Fibroblast of skin of scalp (primary cell): ENCODE measurements at places on chromosomes 16 and 17.

GRCh38 chr17:82458885-82459424 is 414 bp downstream of the NARF start:
- DNase-seq, result no peak

- no peak for DNase-seq
Observed at GRCh38 chr17:29177541-29177870, 2.7 kb downstream of the MYO18A start.

DNA sequence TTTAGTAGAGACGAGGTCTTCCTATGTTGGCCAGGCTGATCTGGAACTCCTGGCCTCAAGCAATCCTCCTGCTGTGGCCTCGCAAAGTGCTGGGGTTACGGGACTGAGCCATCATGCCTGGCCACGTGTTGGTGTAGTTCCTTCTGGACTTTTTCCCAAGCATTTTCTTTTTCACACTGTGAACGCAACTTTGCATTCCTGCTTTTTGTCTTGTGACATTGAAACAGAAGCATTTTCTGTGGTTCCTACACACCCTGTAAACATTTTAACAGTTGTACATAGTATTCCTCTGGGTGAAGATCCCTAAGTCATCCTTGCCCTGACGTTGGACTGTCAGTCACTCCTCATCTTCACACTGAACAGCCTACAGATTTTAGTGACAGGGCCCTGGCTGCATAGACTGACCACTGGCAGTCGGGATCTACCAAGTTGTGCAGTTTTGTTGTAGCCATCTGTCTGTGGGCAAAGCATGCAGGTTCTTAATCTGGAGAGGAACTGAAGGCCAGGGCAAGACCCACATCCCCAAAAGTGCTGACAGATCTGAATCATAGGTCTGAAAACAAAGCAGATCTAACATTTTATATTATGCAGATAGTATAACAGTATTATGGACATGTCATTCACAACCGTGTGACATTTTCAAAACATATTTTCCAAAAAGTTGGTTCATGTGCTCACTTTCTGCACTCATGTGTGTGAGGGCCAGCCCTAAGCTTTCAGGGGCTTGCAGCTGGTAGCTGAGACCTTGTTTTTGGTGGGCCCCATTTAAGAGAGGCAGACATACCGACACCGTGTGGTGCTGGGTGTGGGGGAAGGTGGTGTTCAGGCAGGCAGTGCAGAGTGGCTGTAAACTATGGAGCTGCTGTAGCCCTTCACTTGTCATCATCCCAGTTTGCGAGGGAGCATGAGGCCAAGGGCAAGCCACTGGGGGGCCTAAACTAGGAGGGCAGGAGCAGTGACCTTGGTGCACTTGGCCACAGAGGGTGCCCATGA is 59.9 kb downstream of the EPN2 start:
- no peak for DNase-seq

GRCh38 chr16:53297477-53297876 is 136.8 kb upstream of the RBL2 start:
- DNase-seq, result no peak

GRCh38 chr16:65510241-65510640 is 388.4 kb upstream of the CDH11 start:
- DNase-seq, result no peak

DNA sequence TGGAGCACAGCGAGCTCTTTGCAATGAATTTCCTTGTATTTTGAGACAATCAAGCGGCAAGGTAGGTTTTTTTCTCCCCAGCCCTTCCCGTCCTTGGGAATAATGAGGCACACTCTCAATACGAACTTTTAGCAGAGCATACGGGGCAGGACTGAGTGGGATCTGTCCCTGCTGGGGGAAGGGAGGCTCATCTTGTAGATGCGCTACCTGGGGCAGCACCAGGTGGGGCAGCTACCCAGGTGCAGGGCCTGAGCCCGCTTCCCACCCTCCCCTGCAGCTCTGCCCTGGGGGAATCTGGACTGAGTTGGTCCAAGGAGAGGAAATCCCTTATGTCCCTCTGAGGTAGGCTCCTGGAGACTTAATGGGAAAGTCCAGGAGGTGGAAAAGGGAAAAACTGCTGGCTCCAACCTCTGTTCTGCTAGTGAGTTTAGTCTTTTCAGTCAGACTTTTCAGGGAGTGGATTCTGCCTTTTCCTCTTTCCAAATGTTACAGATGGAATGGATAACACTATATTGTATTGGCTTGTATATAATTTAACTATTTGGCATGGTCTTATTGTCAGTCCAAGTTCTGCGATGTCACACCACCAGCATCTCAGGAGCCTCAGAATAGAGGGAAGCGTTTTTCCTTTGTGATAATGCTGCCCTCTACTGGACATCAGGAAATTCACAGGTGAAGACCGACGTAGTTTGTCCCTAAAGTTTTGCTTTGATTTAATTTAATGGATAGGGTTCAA is 9.6 kb upstream of the CES1 start:
- DNase-seq, result peak; percentile 51

DNA sequence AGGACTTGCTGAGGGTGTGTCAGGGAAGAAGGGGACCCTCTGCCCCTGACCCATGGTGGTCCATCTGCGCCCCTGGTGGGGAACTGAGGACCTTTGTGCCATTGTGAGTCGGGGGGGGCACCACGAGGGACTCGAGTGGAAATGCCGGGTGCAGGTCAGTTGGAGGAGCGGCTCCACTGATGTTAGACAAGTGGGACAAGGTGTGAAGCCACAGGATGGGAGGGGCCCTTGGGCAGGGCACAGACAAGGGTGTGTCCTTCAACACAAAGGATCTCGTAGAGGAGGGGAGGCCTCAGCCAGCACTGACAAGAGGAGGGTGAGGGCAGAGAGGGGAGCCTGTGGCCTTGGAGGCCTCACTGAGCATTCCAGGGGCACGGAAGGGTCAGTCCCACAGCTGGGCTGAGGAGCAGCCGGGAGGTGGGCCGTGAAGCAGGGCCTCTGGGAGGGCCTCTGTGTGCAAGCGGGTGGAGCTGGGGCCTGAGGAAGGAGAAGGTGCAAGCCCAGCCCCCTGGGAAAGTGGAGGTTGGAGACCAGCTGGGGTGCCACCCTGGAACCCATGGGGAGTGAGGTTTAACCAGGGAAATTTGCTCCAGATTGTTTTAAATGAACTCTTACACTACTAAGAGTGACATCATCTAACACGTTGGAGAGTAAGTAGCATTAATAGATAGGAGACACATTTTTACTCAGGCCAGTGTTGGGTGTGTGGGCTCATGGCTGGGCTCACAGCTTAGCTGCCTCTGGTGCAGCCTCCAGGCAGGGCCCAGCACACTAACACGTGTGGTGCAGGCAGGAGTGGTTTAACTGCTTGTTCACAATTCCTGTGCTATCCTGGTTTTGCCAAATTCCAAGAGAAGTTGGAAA is 27.9 kb downstream of the NARF start:
- DNase-seq, result no peak

GRCh38 chr16:3188675-3188924 is 596 bp downstream of the OR1F1 start:
- DNase-seq, result no peak

GRCh38 chr17:38463451-38463858 is 35.2 kb downstream of the ARHGAP23 start:
- no peak for DNase-seq

GRCh38 chr17:17309356-17309755 is 6.2 kb downstream of the NT5M start:
- no peak for DNase-seq

GRCh38 chr17:43992641-43993040 is 11.8 kb upstream of the NAGS start:
- DNase-seq, result no peak

DNA sequence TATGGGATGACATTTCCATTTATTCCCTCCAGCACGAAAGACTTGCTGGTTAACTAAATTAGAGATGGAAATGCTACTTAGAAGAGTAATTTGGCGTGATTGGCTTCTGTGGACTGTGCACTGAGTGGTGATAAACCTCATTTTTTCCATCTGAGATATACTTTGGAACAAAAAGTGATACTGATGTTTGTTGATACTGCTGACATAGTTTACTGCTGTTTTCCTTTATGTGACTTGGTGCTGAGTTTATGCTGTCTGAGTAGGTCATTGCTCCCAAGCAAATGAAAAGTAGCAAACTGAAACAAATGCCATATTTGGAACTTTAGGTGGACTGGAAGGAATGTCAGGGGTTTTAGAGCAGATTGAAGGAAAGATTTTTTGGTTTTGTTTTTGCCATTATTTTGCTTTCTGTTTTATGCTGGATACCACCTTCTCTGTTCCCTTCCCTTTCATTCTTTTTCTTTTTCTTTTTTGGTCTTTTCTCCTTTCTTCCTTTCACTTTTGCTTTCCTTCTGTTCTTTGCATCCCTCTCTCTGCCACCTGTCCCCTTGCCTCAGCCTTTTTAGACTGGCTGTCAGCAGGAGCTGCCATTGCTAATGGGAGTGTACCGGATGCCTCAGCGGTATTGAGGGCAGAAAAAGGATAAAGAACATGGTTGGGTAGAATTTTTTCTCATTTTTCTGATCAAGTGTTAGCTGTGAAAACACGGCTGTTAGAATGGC is 41.8 kb downstream of the NUP93 start:
- no peak for DNase-seq

DNA sequence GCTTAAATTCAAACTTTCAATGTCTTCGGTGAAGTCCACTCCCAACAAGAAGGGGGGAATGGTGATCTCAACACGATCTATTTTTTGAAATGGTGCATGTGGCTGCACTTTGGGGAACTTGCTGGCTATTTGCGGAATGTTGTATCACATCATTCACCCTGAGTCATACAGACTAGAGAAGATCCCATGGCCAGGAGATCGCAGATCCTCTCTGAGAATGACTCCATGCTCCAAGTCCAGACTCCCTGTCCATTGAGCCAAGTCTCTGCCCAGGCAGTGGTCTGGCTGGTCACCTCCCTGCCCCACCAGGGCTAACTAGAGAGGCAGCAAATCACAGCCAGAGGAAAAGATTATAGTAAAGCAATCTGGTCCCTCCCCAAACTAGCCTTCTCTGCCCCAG is 120.6 kb downstream of the XYLT1 start:
- DNase-seq, result peak; percentile 63

GRCh38 chr17:28008513-28008912 is 34.0 kb upstream of the NLK start:
- peak; percentile 48 for DNase-seq

DNA sequence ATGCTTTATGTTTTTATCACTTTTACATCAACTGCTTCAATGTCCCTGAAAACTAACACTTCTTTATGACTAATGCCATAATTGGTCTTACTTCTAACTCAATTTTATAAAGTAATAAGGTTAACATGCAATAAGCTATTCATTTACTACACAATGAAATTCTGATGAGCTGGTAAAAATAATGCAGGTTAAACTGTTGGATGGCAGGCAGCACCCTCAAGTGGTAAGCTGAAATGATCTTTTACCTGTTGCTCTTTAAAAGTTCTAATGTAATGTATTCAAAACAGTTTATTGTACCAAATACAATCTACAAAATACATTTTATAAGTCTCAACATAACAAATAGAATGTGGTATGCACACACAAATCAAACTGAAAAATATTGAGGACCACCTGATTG is 1280.3 kb downstream of the CDH8 start:
- DNase-seq, result no peak

- DNase-seq, result no peak
Observed at GRCh38 chr17:73446617-73447016, 134.8 kb upstream of the CDC42EP4 start.

DNA sequence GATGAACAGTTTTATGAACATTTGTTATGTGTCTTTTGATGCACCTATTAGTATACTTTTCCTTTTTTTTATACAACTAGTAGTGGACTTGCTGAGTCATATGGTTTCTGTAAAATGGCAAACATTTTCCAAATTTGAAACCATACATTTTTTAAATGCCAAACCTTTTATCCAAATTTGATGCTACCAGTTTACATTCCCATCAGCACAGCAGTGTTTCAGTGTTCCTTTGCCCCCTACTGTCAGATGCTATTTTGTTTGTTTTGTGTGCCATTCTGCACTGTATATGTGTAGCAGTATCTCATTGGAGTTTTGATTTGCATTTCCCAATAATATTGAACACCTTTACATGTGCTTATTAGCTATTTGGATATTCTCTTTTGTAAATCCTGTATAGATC is 219.4 kb downstream of the TANC2 start:
- DNase-seq, result peak; percentile 71

DNA sequence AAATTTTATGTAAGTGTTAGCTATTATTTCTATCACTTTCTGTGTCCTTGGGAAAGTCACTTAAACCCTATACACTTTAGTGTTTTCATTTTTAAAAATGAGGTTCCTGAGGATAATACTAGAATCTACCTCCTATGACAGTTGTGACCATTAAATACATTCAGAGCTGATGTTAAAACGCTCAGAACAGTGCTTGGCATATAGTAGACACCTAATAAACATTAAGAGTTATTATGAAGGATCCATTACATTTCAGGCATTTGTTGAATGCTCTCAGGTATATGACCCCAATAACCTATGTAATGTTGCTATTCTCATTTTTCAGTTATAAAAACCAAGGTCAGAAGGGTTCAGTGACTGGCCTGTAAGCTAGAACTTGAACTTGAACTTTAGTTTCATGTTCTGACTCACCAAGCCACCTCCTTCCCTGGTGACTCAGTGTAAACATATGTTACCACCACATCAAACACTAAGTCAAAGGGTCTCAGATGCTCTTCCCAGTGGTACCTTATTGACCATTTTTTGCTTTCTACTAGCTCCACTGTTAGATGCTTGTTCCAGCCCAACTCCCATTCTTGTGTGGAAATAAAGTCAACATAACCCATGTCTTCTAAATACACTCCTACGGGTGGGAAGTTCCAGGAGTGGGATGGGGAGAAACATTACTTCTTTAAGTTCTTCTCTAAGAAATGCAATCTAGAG is 47.6 kb downstream of the HSD17B2 start:
- no peak for DNase-seq

- DNase-seq, result no peak
Observed at GRCh38 chr17:49469831-49470810, 25.0 kb upstream of the NGFR start.

DNA sequence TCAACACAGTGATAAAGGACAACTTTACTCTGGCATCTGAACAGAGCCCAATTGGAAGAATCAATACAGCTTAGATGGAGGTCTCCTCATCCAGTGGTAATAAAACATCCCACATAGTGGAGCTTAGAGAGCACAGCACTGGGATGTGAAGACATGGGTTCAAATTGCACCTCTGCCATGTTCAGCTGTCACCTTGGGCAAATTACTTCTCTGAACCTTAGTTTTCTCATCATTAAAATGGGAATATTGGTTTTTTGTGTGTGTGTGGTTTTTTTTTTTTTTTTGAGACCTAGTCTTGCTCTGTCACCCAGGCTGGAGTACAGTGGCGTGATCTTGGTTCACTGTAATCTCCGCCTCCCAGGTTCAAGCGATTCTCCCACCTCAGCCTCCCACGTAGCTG is 13.6 kb upstream of the KRT10 start:
- DNase-seq, result no peak

- DNase-seq, result no peak
Observed at GRCh38 chr16:50419116-50419515, 50.3 kb upstream of the BRD7 start.

DNA sequence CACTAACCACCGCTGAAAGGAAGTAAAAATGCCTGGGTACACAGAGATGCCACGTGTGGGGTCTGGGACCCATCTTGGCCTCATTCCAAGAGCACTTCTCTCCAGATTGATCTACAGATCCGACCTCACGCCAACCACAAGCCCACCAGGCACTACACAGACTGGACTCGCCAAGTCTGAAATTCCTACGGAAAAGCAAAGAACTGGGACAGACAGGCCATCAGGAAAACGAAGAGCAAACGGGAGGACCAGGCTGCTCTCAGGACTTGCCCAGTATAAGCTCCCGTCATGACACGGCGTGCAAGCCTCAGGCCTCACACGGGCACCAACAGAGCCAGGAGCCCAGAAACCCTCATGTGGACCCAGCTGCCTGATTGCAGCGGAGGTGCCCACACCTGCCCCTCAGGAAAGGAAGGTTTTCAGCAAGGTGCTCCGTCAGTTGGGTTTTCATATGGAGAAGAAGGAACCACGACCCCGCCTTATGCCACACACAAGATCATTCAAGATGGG is 20.1 kb upstream of the C16orf95 start:
- DNase-seq, result no peak
